Occipital lobe (tissue), 3 donors: ENCODE measurements at places on chromosomes 4 and X.

DNA sequence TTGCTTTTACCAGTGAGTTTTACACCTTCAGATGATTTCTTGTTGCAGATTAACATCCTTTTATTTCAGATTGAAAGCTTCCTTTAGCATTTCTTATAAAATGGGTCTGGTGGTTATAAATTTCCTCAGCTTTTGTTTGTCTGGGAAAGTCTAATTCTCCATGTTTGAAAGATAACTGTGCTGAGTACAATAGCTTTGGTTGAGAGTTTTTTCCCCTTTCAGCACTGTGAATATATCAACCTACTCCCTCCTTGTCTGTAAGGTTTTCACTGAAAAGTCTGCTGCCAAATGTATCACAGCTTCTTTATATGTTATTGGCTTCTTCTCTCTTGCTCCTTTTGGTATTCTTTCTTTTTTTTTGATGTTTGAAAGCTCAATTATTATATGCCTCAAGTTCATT, 53.5 kb upstream of the ACTRT1 start:
- DNase-seq: no peak

GRCh38 chr4:87500092-87500462, 29.1 kb downstream of the SPARCL1 start:
- no peak for DNase-seq

DNA sequence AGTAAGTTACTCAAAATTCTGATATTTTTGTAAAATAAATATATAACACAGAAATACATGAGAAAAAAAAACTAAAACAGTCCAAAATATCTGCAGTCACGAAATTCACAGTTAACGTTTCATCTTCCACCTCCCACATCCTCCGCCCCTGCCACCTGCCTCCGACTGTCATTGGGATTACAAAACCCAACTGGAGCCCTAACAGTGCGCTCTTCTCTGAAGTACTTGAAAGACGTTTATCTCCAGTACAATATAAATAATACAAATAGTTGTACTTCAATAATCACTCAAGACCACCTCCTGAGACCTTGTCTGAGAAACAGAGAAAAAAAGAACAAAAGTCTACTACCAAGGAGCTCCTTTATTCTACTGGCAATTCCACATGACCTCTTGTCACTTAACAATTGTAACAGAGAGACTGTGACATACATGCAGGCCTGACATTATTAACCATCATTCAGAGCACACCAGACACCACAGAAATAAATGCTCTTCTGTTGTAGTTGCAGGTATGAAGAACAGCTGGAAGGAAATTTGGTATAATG, 280.6 kb downstream of the PPP3CA start:
- DNase-seq: peak; percentile 19

GRCh38 chr4:20528508-20528907, 171.8 kb upstream of the PACRGL start:
- no peak for DNase-seq

DNA sequence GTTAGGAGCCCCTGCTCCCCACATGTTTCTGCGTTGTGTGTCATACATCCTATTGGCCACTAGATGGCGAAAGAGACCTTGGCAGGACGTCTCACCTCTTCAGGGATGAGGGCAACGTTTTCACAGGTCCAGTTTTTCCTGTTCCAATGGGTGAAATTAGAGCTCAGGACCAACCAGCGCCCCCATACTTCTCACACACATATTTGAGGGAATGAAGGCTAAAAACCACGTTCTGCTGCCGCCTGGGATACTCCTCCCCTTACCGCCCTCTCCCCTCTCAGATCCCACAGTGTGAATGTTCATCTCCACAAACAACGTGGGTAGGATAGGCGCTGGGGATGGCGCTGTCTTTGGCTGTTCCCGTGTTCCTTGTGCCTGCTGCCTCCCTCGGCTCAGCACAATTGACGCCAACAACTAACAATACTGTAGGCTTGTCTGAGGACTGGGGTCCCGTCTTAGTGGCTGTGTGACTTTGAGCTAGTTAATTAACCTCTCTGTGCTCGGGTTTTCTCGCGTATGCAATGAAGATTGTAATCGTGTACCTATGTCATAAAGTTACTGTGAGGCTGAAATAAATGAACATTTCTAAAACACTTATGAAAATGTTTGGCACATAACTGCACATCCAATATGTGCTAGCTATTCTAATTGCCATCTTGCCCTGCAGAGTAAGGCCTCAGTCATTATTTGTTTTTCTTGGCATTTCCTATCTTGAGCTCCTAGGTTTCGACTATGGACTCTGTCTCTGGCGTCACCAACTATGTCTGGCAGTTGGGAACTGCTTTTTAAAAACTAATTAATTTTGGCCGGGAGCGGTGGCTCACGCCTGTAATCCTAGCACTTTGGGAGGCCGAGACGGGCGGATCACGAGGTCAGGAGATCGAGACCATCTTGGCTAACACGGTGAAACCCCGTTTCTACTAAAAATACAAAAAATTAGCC, 181.3 kb upstream of the STK26 start:
- no peak for DNase-seq

DNA sequence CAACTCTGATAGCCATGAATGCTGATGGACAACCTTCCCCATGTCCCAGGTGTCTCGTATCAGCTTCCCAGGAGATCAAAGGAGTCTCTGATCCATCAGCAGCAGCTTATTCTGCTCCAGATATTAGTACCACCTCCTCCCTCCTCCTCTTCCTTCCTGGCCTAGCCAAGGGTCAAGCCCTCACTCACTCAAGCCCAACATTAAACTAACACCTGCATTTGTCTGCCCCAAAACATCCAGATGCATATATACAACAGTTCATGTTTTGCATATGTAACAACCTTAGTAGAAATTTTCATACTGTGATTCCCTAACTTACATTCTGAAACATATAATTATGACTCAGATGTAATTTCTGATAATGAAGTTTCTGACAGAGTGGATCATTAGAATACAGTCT, 29.9 kb downstream of the BCLAF3 start:
- DNase-seq: no peak

DNA sequence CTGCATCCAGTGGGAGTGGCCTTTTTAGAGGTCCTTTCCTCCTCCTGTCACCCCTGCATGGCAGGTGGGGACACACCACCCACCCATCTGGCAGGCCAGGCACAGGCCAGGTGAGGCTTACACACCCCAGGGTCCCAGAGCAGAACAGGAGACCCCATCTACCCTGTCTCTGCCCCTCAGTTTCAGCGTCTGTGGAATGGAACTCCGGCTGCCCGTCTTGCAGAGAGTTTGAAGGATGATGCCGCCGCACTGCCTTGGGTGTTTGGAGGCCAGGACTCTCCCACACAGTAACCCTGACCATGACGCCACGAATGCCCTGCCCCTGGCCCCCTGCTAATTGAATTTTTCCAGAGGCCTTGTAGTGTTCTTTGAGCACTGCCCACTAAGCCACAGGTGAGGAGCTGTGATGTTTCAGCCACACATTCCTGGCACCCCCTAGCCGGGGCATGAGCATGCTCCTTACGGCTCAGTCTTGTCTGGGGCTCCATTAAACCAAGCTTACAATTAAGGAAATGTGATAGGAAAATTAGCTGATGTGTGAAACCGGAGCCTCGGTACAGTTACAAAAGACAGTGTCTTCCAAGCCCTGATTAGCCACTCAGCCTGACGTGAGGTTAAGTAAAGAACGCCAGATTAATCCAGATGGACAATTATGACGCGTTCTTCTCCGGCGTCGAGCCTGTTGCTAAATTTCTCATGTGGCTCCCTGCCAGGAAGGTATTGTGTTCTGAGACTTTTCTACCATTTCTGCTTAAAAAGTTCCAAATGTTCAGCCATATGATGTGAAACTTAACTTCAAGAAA, 39.3 kb downstream of the HMX1 start:
- DNase-seq: no peak

DNA sequence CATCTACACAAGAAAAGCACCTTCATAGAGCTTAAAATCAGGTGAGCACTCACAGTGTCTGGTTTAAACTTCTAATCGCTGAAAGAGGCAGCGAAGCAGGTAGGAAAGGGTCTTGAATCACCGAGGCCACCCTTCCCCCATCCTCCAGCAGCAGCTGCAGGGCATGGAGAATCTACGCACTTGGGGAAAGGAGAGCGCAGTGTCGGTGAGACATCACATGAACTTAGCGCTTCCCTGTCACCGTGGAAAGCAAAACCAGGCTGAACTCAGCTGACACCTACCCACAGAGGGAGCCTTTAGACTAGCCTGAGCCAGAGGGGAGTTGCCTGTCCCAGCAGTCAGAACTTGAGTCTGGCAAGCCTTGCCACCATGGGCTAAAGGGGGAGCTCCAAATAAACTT, 197.2 kb upstream of the ZFP42 start:
- DNase-seq: no peak

DNA sequence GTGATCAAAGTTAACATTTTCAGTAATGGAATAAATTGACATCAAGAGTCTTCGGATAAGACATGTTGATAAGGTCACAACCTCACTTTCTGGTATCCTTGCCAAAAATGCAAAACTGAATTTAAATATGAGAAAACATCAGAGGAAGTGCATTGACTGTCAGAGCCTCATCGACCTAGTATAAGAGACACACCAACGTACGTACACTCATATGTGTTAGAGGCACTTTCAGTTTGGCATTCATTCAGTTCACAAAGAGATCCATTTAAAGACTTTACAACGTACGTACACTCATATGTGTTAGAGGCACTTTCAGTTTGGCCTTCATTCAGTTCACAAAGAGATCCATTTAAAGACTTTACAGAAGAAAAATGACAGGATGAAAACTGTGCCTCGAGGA, 280.3 kb downstream of the INPP4B start:
- no peak for DNase-seq

DNA sequence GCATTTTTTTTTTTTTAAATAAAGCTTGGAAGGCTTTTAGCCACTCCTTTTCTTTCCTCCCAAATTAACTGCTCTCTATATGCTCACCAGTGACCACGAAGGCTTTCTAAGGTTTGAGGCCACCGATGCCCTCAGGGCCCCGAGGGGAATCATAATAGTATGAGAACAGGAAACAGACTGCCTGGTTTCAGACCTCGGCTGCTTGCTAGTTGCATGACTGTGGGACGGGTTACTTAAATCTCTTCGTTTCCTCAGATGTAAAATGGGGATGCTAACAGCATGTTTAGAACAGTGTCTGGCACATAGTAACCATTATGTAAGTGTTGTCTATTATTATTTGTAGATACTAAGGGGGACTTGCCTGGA, 3.6 kb downstream of the LINC00632 start:
- no peak for DNase-seq

GRCh38 chr4:54568184-54568583, 89.6 kb upstream of the KIT start:
- no peak for DNase-seq

DNA sequence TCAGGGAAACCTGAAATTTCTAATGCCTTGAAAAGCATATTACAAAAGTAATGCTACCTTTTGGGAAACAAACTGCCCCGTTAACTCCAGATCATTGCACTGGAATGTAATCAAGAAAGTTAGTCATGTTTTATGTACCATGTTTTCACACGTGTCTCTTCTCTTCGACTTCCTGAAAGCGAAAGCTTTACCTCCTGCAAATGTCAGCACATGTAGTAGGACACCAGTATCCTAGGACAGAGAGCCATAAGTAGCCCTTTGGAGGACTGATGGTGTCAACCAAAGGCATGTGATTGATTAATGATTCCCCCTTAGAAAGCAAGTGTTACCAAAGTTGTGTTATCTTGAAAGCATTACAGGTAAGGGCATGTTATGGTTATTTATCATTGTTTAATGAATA, 8.8 kb upstream of the MND1 start:
- no peak for DNase-seq

- DNase-seq: no peak
These were observed 15.1 kb downstream of the DGKQ start for GRCh38 chr4:958314-958665.

DNA sequence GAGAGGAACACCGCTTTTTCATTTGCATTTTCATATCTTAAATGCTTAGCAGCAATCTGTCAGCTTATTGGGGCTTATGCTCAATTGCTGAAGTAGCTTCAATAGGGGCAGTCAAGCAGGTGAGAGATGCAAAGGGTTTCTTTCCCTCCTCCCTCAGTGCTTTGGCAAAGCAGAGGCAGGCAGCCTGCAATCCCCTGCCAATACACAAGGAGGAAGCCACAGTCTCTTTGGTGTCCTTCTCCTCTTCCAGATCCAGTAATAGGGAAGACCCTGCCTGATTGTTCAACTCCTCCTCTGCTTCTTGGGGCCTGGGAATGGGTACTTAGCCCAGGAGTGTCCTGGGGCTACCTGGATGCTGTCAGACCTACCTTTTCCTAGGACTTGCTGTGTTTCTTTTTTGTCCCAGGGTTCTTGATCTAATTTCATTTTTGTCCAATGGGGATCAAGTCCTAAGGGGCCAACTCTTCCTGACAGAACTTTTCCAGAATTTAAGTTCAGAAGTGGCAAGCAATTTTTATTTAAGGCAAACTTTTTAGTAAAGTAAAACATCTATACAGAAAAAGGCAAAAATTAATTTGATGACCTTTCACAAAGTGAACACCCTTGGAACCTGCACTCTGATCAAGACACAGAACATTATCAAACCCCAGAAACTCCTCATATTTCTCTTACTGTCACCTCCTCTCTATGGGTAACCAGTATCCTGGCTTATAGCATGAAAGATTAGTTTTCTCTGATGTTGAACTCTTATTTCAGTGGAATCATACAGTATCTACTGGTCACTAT, 260.3 kb downstream of the PPP3CA start:
- no peak for DNase-seq

DNA sequence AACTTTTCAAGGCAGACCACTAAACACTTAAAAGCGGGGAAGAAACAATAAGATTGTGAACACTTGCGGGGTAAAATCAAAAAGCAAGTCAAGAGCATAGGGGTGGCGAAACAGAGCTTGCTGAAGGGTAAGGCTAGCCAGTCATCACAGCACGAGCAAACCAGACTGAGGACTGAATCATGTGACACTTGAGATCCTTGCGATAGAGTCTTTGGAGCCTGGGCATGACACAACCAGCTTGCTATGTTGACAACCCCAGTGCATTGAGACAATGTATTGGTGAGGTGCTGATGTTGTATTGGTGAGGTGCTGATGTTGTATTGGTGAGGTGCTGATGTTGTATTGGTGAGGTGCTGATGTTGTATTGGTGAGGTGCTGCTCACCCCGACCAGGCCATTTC, 72.3 kb downstream of the SLIT2 start:
- no peak for DNase-seq
